Cardiac muscle cell (in vitro differentiated cells and primary cell): ENCODE measurements at places on chromosomes 1 and 21.

DNA sequence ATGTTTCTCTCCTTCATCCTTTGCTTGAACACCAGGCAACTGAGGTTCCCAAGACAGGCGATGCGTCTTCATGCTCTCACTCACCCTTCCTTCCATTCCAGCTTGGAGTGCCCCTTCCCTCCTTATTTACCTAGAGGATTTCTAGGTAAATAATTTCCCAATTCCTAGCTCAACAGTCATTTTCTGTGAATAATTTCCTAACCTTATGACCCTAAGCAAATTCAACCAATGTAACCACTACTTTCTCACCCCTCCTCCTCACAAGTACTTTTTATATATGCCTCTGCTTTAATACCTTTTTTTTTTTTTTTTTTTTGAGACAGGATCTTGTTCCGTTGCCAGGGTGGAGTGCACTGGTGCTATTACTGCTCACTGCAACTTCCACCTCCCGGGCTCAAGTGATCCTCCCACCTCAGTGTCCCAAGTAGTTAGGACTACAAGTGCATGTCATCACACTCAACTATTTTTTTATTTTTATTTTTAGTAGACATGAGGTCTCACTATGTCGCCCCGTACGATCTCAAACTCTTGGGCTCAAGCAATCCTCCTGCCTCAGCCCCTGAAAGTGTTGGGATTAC lies 86.7 kb downstream of the USP24 start:
- DNase-seq = no peak

- DNase-seq = no peak
These were observed 20.2 kb downstream of the WDR64 start for GRCh38 chr1:241672301-241672700.

DNA sequence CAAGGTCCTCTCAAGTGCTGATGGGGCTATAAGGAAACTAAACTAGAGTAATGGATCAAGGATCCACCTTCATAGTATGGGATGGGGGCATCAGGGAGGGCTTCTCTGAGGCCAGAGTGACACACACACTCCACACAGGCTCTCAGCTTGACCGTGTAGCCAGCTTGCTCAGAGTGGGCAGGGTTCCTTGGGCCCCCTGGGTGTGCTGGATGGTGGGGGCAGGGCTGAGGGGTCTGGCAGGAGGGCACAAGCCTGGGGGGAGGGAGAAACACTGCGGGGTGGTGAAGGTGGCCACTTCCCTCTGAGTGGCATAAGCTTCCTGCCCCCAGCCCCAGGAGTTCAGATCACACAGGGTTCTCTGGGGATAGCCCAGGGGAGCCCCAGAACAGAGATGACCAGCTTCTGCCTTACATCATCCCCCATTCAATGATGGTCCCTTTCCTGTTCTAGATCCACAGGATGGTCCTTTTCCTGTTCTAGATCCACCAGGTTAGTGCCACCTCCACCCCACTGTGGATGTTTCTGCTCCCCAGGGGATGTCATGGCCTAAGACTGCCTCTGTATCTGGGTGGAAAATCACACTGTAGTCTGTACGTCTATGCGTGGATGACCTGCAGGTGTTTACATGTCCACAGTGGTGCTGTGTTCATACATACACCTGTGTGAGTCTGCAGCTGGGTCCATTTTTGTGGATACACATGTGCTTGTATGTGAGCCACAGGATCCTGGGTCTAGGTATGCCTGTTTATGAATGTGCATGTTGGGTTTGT lies 525.0 kb downstream of the PTPRU start:
- DNase-seq = no peak

DNA sequence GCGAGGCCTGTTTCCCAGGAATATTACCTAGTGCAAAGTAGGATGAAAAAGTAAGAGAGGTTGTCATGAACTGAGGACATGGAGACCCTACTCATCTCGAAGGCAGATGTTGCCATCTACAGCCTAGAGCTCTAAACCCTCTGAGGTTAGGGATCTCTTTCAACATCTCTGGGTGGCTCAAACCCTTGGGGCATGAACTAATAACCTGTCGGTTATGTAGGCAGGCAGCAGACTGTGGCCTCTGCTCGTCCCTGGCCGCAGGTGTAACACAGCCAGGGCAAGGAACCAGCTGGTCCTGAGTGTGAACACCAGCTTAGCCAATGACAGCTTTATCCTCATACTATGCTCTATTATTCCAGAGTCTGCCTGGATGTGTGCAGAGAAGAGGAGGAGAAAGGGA lies 13.2 kb downstream of the CAPZB start:
- DNase-seq = no peak

DNA sequence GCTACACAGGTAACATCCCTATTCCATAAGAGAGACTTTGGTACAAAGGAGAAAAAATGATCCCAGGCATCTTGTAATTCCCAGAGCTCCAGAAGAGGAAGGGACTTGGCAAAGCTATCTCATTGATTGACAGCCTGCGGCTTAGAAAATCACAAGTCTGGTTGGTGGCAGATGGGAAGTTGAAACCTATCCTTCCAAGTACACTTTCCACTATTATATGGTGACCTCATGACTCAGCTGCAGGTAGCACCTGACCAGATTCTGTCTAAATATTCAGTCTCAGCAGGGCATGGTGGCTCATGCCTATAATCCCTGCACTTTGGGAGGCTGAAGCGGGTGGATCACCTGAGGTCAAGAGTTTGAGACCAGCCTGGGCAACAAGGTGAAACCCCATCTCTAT lies 89.9 kb downstream of the TIAM1 start:
- no peak for DNase-seq
